ENCODE measurements at places on chromosomes 7 and 10. TPM values are rescaled to one million over a fixed set of nuclear protein-coding genes. Genes with fewer than 3 reads are reported as not detected.

DNA sequence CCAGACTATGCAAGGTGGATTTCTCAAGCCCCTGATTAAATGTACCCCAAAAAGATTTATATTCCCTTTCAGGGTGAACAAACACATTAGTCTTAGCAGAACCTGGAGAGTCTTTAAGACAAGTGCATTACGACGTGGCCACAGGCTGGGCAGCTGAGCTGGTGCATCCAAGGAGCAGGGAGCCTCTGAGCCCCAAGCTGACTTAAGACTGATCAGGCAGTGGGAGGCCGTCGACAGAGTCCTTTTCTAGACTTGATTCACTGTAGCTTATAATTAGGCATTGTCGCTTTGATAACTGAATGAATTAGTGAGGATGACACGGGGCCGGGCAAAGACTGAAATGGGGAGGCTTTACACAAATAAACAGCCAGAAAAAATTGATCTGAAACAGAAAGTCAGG is 353.2 kb downstream of the GPAM start:
- DNase-seq: no peak

DNA sequence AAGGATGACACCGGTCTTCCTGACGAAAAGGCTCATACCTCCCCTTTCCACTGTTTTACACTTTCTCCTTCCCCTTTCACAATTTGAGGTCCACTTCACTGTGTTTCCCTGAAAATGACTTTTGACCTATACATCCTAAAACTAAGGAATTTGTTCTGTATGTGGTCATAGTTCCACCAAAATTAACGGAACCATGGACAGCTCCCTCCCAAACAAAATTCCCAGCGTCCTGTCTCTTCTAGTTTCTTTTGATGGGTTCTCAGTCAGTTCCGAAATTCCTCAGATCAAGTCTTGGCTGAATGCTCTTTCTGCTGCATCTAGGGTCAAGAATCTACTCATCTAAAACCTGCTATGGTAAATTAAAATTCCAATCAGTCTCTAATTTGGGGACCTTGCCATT is 1191.9 kb downstream of the CNTNAP2 start:
- DNase-seq: no peak

- DNase-seq: peak; percentile 47
Observed at GRCh38 chr7:23396222-23397015, 73.9 kb downstream of the IGF2BP3 start.

GRCh38 chr10:101588879-101589278 is 758 bp downstream of the DPCD start:
- DNase-seq: no peak

Gene DGKI
- 0.14 TPM for polyA plus RNA-seq

DNA sequence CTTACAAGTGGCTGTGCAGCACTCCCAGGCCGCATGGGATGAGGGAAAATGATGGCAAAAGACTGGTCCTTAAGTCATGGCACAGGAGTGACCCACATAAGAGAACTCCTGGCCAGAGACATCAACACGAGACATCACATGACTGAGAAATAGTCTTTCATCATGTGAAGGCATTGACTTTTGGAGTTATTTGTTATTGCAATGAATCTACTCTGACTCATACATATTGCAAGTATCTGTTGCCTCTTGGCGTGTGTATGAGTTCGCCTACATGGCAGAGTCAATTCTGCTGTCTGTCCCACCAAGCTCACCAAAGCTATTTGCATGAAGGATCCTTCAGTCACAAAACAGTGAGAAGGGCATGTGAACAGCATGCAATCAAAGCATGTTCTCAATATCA is 59.7 kb upstream of the HABP2 start:
- no peak for DNase-seq

DNA sequence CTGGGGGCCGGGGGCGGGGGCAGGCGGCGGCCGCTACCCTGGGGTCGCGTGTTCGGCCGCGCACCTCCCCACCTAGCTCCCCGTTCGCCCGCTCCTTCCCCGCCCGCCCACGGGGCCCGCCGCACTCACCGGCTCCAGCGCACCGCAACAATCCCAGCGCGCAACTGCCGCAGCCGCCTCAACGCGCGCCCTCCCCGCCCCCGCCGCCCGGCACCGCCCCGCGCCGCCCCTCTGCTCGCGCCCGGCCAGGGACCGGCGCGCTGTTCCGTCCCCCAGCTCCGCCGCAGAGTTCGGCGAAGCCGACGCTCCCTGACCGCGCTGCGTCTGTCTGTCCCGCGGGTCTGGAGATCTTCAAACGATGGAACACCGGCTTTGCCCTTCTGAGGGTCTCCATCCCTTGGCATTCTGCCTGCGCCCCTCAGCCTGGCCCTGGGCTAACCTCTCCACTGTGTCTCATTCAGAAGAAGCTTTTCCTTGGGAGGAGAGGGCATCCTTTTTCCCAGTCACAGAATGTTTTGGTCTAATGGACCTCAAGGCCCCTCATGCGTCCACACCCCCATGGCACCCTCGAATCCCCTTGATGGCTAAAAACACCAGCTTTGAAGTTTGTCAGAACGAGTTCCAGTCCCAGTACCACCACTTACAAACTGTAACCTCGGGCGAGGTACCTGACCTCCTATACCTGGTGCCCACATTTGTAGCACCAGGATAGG is at the start of gene NT5C2:
TSS of gene NT5C2 (minus strand) at position 166 of the 713 bp plus-strand sequence. CDS start 18,314 bp downstream, outside the sequence.
- DNase-seq: peak; percentile 89

Gene CDH23
- polyA plus RNA-seq: 5.2 TPM

DNA sequence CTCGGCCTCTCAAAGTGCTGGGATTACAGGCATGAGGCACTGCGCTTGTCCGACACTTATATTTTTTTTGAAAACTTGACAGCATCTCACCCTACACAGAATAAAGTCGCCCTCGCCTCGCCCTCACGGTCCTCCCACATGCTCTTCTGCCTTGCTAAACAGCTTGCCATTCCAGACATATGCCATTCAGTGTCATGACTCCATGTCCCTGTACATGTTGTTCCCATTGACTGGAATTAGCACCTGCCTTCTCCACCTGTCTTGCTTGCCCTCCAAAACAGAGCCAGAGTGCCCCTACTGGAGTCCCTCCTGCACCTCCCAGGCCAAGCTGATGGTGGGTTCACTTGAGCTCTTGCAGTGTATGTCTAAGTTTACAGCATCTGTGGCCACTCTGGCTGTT is 6.2 kb downstream of the NIPSNAP2 start:
- no peak for DNase-seq

- DNase-seq: peak; percentile 46
Observed at GRCh38 chr7:35257251-35258124, 3.6 kb upstream of the TBX20 start.

- peak; percentile 61 for DNase-seq
Observed at GRCh38 chr7:115749924-115750323, 280.6 kb downstream of the TFEC start.

- DNase-seq: no peak
Observed at GRCh38 chr10:11505639-11506038, 105.8 kb downstream of the USP6NL start.

Gene C10orf62
- polyA plus RNA-seq: not detected

DNA sequence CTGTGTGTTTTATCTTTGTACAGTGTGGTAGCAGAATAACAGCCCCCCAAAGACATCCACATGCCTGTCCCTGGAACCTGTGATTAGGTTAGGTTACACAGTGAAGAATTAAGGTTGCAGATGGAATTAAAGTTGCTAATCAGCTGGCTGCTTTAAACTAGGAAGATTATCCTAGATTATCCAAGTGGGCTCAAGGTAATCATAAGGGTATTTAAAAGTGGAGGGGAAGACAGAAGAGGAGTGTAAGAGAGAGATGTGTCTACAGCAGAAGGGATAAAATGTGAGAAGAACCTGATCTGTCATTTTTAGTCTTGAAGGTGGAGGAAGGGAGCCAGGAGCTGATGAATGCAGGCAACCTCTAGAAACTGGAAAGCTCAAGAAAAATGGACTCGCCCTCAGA is 117.6 kb downstream of the ARHGAP22 start:
- no peak for DNase-seq

DNA sequence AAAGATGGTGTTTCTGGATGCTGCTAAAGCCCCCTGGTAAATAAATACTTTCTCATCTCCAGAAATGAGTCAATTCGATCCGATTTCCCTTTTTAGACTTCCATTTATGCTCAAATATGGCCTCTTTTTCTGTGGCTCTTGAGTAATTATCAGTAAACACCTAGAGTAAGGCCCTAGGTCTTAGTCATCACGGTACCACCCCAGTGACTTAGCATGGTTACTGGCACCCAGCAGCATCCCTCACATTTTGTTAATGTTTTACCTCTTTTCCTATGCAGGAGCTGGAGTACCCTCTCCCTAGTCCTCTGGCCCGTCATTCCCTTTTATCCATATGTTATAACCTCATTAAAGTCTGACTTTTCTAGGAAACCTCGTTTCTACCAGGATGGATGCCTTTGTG is 19.5 kb downstream of the CHN2 start:
- DNase-seq: no peak

DNA sequence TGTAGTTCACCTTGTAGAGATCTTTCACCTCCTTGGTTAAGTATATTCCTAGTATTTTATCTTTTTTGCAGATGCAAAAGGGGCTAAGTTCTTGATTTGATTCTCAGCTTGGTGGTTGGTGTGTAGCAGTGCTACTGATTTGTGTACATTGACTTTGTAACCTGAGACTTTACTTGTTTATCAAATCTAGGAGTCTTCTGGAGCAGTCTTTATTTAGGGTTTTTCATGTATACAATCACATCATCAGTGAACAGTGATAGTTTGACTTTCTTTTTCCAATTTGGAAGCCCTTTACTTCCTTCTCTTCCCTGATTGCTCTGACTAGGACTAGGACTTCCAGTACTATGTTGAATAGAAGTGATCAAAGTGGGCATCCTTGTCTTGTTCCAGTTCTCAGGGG is 33.8 kb downstream of the GPR22 start:
- DNase-seq: peak; percentile 67

GRCh38 chr10:1056326-1057105 is at the start of gene WDR37:
TSS of gene WDR37 (plus strand) at chr10:1056385. CDS start at chr10:1072156, 15,771 bp downstream.
- DNase-seq: peak; percentile 80

- peak; percentile 51 for DNase-seq
Observed at GRCh38 chr10:110857265-110858171, 14.2 kb upstream of the PDCD4 start.

- no peak for DNase-seq
Observed at GRCh38 chr7:91941450-91941849, 788 bp downstream of the AKAP9 start.

GRCh38 chr7:137951700-137952425 is 50.0 kb downstream of the CREB3L2 start:
- no peak for DNase-seq

Measured in lung (tissue), 17 donors.